ENCODE measurements at places on chromosomes 2 and 18.

GRCh38 chr2:20048488-20049448 is 2.7 kb downstream of the LAPTM4A start:
- peak overlapping the region; percentile 97 for H3K27ac ChIP-seq
- DNase-seq, result no peak
- H3K27me3 ChIP-seq, result no peaks in the 10 kb centered on the region
- no peaks in the 10 kb centered on the region for H3K36me3 ChIP-seq
- H3K4me3 ChIP-seq, result peak overlapping the region; percentile 74
- peaks cover 60% of the 10 kb centered on the region for H3K4me1 ChIP-seq

DNA sequence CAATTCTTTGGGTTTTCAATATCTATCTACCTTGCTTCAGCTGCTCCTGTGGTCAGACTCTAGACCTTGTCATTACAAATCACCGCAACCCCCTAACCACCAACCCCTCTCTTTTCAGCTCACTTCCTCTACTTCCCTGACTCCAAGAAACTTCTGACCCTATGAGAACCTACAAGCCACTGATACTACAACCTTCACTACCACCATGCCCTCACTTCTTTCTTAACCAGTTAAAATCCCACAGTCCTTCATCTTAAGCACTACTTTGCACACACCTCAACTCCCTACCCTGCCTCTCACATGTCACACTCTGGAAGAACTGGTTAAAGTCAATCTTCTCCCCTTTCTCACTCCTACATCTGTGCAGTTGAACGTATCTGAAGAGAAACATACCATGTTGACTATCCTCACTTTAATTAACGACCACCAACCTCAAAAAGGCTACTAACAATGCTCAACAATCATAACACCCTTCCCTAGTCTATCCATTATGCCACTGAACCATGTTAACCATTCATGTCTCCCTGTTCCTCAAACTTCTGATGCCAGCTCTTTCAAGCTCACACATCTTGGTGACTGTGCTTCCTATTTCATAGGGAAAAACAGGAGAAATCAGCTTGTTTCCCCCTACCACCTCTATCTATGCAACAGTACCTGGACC is 12.6 kb downstream of the EIF2AK3 start:
- no peak overlapping the region for H3K4me3 ChIP-seq
- H3K27me3 ChIP-seq, result no peaks in the 10 kb centered on the region
- H3K27ac ChIP-seq, result no peak overlapping the region
- H3K36me3 ChIP-seq, result peaks cover 12% of the 10 kb centered on the region

DNA sequence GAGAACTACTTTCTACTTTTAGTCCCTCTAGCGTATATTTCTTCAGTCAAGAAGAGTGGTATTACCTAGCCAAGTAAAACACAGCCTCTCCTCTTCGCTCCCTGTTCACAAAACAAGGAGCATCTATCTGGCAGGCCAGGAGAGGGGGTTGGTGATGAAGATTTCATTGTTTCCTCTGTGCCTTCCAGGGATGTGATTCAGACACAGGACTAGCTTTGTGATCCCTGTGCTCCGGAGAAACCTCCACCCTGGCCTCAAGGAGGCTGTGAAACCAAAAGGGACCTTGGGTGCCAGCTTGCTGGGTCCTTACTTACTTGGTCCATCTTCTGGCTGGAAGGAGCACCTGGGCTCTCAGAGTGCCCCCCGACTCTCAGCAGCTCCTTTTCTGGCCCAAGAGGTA is 5.7 kb downstream of the RHOB start:
- H3K4me3 ChIP-seq, result no peak overlapping the region
- peaks cover 53% of the 10 kb centered on the region for H3K4me1 ChIP-seq
- DNase-seq, result peak; percentile 91
- no peaks in the 10 kb centered on the region for H3K27me3 ChIP-seq

- no peak for DNase-seq
Observed at GRCh38 chr2:226790431-226790830, 9.2 kb downstream of the IRS1 start.

- H3K27me3 ChIP-seq, result no peaks in the 10 kb centered on the region
- DNase-seq, result no peak
- H3K4me1 ChIP-seq, result peaks cover 21% of the 10 kb centered on the region
- peak overlapping the region; percentile 63 for H3K27ac ChIP-seq
- H3K4me3 ChIP-seq, result peak overlapping the region; percentile 26
Observed at GRCh38 chr2:128472789-128473174, 154.1 kb upstream of the HS6ST1 start.

DNA sequence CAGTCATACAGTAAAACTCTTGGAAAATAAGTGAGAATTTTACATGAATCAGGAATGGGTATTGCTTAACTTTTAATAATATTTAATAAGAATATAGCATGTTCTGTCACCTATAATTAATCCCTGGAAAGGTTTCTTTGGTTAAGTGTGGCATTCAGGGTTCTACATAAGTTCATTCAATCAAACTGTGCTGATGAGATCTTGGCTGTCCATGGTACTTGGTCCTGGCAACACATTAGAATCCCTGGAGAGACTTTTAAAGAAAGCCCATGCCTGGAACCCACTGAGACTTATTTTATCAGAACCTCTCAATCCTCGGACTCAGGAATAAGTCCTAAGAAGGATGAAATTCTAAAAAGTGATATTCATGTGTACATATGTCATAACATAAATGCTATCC is 60.3 kb downstream of the CERKL start:
- H3K36me3 ChIP-seq, result no peaks in the 10 kb centered on the region
- H3K27ac ChIP-seq, result no peak overlapping the region
- no peaks in the 10 kb centered on the region for H3K4me1 ChIP-seq
- no peaks in the 10 kb centered on the region for H3K27me3 ChIP-seq
- no peak for DNase-seq

DNA sequence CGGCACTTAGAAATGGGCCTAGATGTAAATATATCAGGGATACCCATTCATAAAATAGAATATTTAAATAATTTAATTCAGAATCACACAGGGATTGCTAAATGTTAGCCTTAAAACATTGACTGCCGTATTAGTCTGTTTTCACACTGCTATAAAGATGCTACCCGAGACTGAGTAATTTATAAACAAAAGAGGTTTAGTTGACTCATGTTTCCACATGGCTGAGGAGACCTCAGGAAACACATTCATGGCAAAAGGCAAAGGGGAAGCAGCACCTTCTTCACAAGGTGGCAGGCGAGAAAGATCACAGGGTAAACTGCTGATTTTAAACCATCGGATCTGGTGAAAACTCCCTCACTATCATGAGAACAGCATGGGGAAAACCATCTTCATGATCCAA is 223.6 kb upstream of the GULP1 start:
- no peak overlapping the region for H3K4me3 ChIP-seq
- H3K4me1 ChIP-seq, result no peaks in the 10 kb centered on the region
- DNase-seq, result no peak
- H3K27me3 ChIP-seq, result no peaks in the 10 kb centered on the region
- H3K27ac ChIP-seq, result no peak overlapping the region

DNA sequence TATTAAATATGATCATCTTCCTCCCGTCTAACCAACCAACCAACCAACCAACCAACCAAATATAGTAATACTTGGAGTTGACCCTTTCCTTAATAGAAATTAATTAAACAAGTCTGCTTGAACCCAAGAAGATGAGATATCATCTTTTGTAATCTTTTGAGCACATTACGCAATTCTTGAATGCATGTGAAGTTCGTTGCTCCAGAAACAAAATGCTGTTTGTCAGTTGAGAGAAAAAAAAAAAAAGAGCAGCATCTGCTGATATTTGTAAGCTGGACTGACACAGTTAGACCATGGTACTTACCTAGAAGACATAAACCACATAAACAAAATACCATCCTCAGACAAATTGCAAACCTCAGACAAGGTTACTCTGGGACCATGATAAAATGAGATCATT is 9.2 kb upstream of the SERPINB2 start:
- no peaks in the 10 kb centered on the region for H3K27me3 ChIP-seq
- no peak overlapping the region for H3K4me3 ChIP-seq
- H3K27ac ChIP-seq, result no peak overlapping the region
- H3K4me1 ChIP-seq, result no peaks in the 10 kb centered on the region
- H3K36me3 ChIP-seq, result no peaks in the 10 kb centered on the region

DNA sequence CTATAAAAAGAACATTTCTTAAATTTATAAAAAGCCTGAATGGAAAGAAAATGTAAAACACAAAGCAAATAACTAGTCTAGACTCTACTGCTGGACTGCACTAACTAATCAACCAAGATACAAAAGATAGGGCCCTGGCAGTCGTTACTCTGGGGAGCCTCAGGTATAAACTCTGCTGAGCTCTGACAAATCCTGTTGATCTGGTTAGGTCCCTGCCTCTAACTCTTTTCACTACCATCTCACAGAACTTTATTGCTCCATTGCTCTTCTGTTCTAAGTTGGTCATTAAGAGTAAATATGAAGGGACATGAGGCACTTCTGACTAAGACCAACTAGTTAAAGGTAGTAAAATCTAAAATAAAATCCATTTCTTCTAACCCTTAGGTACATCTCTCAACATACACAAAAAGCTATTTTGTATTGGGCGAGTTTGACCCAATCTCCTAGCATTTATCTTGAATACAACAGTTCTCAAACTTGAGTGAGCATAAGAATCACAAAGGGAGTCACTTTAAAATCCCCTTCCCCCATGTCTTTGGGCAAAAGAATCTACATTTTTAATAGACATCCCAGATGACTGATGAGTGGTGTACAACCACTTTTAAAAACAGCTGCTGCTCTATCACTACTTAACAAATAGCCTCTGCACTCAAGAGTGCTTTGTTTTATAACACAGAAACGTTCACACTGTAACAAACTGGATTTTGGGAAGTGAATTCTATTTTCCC is 2.5 kb downstream of the CHN1 start:
- H3K27ac ChIP-seq, result no peak overlapping the region
- DNase-seq, result no peak
- no peak overlapping the region for H3K4me3 ChIP-seq

- no peaks in the 10 kb centered on the region for H3K4me1 ChIP-seq
- no peaks in the 10 kb centered on the region for H3K36me3 ChIP-seq
- no peak overlapping the region for H3K4me3 ChIP-seq
- H3K27me3 ChIP-seq, result no peaks in the 10 kb centered on the region
- DNase-seq, result no peak
Observed at GRCh38 chr2:3282056-3282998, 95.3 kb downstream of the EIPR1 start.

DNA sequence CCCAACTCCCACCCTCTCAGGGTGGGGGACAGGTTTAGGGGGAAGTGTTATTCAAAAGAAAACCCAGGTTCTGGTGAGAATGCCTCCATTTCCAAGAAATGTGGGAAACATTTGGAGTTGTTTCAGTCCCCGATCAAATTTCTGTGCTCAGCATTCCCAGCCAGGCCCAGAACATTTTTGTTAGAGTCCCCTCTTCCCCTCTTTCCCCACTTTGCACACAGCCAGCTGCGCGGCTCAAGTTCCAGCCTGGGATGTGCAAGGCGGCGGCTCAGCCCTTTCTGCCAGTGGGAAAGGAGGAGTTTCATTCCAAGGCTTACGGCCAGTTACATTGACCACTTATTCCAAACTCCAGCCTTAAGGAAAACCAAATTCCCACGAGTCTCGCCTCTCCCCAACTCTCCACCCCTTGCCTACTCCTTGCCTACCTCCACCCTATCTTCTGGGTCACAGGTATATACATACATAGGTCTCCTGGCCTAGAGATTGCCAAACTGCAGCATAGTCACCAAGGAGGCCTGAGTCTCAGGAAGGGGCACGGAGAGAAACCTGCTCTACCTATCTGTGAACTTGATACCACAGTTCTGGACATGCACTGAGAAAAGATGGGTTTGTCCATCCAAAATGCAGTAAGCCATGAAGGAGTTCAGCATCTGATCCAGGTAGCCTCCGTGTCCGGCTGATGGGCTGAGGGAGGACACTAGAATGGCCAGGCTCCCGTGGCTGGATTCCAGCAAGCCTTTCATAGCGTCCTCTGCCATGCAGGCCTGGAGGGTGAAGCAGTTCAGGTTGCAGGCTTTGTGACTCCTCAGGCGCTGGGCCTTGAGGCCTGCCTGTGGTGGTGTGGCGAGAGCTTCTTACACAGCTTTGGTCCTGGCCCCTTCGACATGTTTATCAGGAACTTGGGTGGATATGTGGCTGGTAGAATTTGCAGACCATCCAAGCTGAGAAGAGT is 154.5 kb downstream of the ZFP36L2 start:
- H3K27me3 ChIP-seq, result no peaks in the 10 kb centered on the region
- DNase-seq, result no peak
- H3K4me3 ChIP-seq, result no peak overlapping the region
- no peaks in the 10 kb centered on the region for H3K36me3 ChIP-seq
- peak overlapping the region; percentile 80 for H3K27ac ChIP-seq

- no peak for DNase-seq
- no peak overlapping the region for H3K27ac ChIP-seq
Observed at GRCh38 chr2:99810225-99810624, 320.4 kb upstream of the REV1 start.

- H3K36me3 ChIP-seq, result no peaks in the 10 kb centered on the region
- DNase-seq, result no peak
- no peaks in the 10 kb centered on the region for H3K4me1 ChIP-seq
- H3K27me3 ChIP-seq, result no peaks in the 10 kb centered on the region
- H3K4me3 ChIP-seq, result no peak overlapping the region
Observed at GRCh38 chr2:160967523-160967922, 192.7 kb upstream of the TANK start.

DNA sequence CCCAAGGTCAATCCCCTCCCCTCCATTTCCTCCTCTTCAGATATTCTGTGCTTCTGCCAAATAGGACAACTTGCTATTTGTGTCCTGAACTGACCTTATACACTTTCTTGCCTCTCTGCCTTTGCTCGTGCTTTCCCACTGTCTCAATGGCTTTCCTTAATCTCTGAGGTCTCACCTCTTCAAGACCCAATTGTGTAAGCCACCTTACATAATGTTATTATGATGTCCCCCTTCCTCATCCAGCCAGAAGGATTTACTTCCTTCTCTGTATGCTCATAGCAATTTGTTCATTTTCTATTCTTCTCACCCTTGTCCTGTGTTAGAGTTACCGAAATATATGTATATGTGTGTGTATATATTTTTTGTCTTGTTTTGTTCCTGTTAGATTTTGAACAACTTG is 26.9 kb upstream of the DARS1 start:
- H3K4me1 ChIP-seq, result no peaks in the 10 kb centered on the region
- no peaks in the 10 kb centered on the region for H3K27me3 ChIP-seq
- no peak overlapping the region for H3K4me3 ChIP-seq
- H3K27ac ChIP-seq, result no peak overlapping the region

- H3K27me3 ChIP-seq, result no peaks in the 10 kb centered on the region
- no peaks in the 10 kb centered on the region for H3K36me3 ChIP-seq
- H3K4me3 ChIP-seq, result no peak overlapping the region
- no peak overlapping the region for H3K27ac ChIP-seq
- peaks cover 38% of the 10 kb centered on the region for H3K4me1 ChIP-seq
Observed at GRCh38 chr2:197191177-197191939, 119.2 kb downstream of the ANKRD44 start.

DNA sequence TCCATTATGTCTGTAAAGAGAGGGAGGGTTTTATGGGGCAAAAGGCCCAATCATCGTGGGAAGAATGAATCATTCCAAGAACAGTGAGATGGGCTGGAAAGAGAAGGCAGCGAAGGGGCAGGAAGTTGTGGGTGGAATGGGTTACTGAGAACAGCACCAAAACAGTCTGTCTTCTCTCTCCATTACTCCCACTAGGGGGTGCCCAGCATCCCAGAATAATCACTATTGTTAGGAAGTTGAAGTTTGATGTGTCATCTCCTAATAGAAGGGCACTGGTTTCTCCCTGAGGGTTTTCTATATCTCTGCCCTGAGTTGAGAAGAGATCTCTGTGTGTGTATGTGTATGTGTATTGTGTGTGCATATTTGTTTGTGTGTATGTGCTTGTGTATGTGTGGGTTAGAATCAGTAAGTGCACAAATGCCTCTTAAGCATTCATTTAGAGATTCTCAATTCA is 76.6 kb upstream of the MAP4K3 start:
- H3K4me1 ChIP-seq, result peaks cover 32% of the 10 kb centered on the region
- no peak overlapping the region for H3K4me3 ChIP-seq
- H3K27me3 ChIP-seq, result no peaks in the 10 kb centered on the region
- H3K27ac ChIP-seq, result peak overlapping the region; percentile 66
- H3K36me3 ChIP-seq, result no peaks in the 10 kb centered on the region
- DNase-seq, result no peak
